ENCODE measurements at places on chromosomes 1 and 21.

- DNase-seq, result no peak
These were observed 272.4 kb downstream of the TPR start for GRCh38 chr1:186102547-186103148.

- no peak for DNase-seq
These were observed 908 bp upstream of the ELK4 start for GRCh38 chr1:205632669-205633169.

- DNase-seq, result peak; percentile 77
These were observed 54.7 kb downstream of the MEF2D start for GRCh38 chr1:156445789-156446263.

GRCh38 chr1:157360023-157360390, 192.3 kb downstream of the FCRL5 start:
- peak; percentile 72 for DNase-seq

- peak; percentile 91 for DNase-seq
These were observed 11.5 kb downstream of the TMPRSS3 start for GRCh38 chr21:42384156-42384945.

DNA sequence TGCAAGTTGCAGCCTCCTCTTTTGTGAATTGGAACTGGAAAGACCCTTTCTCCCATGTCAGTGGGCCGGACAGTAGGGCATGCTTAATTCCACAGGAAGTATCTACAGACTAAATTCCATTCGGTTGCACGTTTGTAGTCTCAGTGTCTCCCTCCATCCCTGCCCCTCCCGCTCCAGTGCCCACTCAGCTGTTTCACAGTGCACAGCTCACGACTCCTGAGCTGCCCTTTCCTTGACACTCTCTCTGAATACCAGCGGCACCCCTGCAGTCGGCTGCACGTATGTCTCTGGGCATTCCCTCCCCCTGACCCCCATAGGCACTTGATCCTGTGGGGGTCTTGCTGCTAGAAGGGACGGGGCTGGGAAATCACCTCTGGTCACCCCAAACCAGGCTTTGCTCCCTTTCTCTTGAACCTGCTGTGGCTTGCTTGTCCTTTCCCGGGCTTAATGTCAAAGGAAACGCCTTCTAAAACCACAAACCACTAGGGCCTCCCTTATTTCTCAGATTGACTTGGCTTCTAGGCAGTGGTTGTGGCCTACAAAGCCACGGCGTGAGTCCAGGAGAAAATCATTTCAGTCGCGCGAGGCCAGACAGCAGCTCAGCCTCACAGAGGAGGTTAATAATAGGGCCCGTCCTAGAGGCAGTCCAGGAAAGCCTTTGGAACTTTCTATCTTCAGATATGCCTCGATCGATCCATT, 365.3 kb upstream of the PROX1 start:
- DNase-seq, result no peak

- no peak for DNase-seq
These were observed 145.2 kb downstream of the NTMT2 start for GRCh38 chr1:170290991-170291390.

DNA sequence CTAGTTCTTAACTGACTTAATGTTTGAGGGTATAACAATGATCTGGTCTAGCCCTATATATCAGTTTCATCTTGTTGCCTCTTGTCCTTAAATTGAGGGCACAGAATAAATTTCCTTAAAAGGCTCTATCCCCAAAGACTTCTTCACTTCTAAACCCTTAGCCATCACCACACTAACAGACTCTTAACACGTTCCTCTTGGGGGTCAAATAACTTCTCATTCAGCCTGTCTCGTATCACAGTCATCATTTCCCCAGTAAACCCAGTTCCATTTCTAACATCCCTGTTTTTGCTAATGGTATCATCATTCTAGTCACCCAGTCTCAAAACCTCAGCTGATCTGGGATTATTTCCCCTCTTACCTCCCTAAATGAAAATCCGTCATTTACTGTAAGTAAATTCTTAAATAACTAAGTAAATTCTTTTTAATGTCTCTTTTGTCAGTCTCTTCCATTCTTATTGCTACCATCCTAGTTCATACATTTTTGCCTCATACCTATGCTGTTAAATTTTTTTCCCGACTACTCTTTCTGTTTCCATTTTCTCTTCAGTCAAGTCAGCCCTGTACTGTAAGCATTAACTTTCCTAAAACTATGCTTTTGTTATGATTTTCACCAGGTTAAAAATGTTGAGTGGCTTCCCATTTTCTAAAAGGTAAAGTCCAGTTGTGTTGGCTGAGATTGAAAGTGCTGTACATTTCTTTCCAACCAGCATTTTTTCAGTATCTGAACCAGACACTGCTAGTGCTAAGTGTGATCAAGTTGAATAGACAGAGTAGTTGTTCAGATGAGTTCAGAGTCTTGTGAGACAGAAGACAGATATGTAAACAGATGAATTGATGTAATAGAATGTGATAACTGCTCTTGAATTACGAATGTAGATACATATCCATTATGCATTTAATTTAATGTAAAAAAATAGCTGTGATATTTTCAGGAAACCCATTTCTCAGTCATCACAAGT, 6.9 kb downstream of the CTTNBP2NL start:
- no peak for DNase-seq

DNA sequence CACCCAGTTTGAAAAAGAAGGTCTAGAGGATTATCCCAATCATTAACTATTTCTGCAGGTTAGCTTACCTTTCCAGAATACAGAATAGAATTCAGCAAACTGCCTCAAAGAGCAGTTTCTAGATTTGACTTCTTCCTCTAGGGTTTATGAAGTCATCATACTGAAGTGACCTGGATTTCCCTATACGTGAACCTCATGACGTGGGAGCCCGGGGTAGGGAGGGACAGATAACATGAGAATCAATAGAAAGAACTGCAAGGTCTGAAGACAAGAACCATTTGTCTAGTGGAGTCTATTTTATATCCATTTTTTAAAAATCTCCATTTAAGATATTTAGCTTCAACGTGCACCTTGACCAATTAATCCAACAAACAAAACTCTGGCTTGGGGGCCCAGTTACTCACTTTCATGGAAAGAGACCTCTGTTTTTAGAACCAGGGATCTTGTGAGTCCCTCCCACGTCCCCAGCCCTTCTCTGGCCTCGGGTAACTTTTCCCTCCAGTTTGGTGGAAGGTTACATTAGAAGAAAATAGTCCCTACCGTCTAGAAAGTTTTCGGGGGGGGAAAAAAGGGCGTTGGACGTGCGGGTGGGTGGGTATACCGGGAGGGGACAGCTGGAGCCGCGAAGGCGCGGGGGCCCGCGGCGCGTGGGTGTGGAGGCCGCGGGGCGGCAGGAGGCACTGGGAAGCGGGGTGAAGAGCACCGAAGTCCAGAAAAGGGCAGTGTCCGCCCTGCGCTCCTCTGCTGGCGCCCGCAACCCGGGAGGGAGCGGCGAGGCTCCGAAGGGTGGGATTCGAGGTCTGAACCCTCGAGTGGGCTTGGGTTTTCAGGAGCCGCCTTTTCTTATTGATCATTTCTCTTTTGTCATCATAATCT, 13.8 kb upstream of the POGZ start:
- DNase-seq, result peak; percentile 32

- no peak for DNase-seq
These were observed 52.7 kb upstream of the WLS start for GRCh38 chr1:68285046-68285445.

GRCh38 chr1:223659711-223660110, 5.8 kb downstream of the CAPN8 start:
- DNase-seq, result peak; percentile 22

DNA sequence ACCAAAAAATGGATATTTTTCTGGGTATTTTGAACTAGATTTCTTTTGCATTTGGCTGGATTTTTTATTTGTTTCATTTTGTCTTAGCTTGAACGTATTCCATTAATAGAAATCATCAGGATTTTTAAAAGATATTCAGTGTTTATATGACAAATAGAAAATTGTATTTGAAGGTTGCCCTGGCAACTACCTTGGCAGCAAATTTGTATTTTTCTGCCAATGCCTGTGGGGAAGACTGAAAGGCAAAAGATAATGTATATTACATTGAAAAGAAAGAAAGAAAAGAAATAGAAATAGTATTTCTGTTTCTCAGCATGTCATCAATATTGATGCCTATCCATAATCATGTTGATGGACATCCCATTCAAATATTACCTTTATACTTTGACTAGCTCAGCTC, 16.8 kb downstream of the VCAM1 start:
- DNase-seq, result no peak

DNA sequence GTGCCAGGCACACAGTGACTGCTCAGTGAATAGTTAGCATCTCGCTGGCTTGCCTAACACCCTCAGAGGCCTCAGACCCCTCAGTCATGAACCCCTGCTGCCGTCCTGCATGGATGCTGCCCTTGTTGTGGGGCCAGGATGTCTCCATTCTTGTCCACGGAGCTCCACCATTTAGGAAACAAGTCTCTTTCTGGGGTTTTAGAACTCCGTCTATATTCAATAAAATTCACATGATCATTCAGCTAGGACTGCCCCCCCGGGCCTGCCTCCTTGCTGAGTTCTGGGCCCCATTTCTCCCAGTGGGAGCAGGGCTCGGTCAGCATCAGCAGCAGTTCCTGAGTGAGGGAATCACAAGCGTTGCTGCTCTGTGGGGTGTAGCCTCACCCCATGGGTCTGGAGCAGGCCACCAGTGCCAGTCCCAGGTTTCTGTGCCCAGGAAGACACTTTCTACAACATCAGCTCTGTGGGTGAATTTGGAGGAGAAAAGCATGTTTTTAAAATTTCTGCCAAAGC, 134.1 kb downstream of the RHOU start:
- no peak for DNase-seq

GRCh38 chr1:36517011-36517771, 34.5 kb upstream of the CSF3R start:
- no peak for DNase-seq

GRCh38 chr1:93566227-93566626, 115.4 kb downstream of the BCAR3 start:
- DNase-seq, result no peak

- DNase-seq, result no peak
These were observed at the start of gene CD244 for GRCh38 chr1:160862203-160863060. Gene CD244, minus strand, starts transcription at chr1:160862887. Its CDS starts 210 bp downstream, at chr1:160862677.

DNA sequence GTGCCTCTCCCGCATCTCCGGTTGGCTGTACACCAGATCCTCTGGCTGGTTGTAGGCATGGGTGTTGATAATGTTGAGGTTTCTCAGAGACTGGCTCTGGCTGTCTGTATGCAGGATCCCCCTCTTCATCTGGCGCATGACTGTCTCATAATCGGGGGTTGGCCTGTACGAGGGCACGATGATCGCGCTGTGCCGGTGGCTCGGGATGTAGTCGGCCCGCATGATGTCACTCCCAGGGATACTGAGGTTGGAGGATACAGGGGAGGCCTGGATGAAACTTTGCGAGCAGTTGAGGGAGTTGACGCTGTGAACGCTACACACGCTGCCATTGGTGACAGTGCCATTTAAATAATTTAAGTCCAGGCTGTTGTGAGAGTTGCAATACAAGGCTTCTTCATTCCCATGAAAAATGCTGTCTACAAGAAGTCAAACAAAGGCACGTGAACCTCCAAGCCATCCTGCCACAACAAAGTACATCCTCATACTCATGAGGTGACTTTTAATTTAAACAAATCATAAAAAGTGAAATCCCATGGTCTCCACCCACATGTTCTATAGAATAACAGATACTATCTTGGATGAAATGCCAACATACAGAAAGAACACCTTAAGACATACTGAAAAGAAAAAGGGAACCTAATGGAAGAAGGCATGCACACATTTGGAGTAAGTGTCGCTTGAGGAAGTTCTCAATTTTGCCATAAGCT, 103.6 kb downstream of the SMYD2 start:
- no peak for DNase-seq

DNA sequence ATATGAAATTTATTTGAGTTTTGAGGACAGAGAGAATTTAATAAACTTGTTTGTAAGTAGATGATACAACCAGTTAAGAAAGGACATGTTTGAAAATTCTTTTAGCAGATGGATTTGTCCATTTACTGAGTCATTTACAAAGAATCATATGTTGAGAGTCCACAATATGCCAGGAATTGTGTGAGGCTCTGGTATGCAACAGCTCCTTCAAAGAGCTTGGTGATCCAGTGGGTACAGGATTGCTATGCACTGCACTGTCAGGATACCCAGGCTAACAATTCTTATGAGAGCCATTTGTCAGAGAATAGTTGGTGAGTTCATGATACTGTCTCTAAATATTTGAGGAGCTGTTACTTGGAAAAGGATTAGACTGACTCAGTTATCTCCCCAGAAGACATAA, 11.0 kb downstream of the DNM3 start:
- DNase-seq, result no peak

- DNase-seq, result no peak
These were observed 46.1 kb upstream of the GRIK1 start for GRCh38 chr21:29985866-29986265.

GRCh38 chr21:22200378-22201092, 1202.3 kb downstream of the NCAM2 start:
- DNase-seq, result no peak

GRCh38 chr1:230501849-230502248, 75.7 kb upstream of the PGBD5 start:
- DNase-seq, result no peak

DNA sequence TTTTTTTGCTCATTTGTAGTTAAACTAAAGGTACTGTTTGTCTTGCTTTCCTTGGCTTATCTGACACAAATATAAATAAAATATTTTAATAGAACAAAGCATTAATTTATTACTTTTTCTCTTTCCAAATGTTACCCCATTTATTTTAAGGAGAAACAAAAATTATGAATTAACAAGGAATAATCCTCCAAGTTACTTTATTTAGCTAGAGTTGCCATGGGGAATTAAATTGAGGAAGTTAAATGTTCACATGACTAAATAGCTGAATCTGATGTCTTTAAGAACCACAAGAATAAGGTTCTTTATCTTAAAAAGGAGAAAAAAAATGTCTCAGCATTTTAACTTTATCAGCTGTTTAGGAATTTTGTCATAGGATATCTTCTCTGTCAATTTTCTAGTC, 12.3 kb downstream of the ATG4C start:
- DNase-seq, result no peak

- peak; percentile 3 for DNase-seq
These were observed 117.5 kb downstream of the PRDM16 start for GRCh38 chr1:3186526-3186921.

DNA sequence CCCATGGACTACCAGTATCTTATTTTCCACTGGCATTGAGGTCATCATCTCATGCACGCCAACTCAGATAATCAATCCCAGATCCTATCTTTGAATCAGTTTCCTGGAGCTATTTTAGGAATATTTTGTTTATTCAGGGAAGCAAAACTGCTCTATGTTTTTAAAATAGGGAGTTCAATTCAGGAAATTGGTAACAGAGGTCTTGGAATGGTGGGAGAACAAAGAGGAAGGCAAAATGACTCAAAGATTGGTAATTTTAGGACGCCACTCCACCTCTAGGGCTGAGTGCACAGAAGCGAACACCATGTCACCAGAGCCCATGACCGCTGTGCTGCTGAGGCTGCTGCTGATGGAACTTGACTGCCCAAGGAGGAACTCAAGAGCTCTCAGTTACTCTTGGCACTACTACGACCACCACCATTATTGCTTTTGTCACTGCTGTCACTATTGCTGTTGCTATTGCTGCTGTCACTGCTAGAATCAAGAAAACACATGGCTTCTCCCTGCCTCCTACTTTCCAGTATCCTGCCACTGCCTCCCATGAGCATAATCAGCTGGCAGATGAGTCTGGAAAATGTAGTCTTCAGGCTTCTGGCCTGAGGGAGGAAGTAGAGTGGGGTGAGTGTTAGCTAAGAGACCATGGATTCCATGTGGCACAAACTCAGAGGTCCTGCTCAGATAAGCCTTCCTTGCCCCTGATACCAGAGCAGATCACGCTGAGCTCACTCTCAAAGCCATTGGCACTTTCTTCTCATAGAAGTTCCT, 71.6 kb upstream of the CNIH3 start:
- no peak for DNase-seq
